Activated T-helper 1 cell treated with Interleukin-2 at 50 U/mL for 16 hours (primary cell): ENCODE measurements at places on chromosomes 2 and 18.

- no peak for DNase-seq
Measured at GRCh38 chr2:204018717-204019116, 82.2 kb downstream of the ICOS start.

- DNase-seq: no peak
Measured at GRCh38 chr2:65666156-65666725, 233.8 kb upstream of the SPRED2 start.

DNA sequence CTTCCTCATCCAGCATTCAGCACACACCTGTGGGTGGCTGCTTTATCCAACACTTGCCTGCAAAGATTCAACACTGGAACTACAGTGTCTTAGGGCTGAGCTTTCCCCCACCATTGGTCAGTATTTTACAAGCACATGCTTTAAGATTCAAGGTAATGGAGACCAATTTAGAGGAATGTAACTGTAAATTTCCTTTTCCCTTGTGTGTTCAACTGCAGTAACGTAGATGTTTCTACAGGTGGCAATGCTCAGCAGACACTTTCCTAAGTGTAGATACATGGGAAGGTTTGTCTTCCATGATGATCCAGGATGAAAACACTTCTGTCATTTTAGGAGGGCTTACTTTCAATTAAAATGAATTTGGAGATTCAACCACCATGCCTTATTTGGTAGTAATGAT lies 143.6 kb upstream of the PXDN start:
- no peak for DNase-seq

GRCh38 chr2:205714789-205715720 lies 32.8 kb downstream of the NRP2 start:
- DNase-seq: no peak

GRCh38 chr2:224802407-224802806 lies 86.2 kb upstream of the CCDC195 start:
- DNase-seq: no peak

DNA sequence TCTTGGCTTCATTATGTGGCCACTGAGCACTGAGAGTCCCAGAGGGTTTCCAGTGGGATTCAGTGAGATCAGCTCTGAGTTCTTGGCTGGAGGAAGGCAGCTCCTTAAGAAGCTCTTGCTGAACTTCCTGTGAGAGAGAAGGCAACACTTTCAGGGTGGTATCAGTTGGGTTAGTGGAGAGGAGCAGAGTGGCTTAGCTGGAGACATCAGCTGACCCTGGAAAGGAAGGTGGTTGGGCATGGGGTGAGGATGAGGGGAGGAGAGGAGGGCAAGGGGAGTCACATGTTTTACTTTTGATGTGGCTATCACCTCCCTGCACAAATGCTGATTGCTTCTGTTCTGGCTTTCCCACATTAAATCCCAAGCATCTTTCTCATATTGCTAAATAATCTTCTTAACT lies 95.1 kb downstream of the ACOXL start:
- DNase-seq: no peak

DNA sequence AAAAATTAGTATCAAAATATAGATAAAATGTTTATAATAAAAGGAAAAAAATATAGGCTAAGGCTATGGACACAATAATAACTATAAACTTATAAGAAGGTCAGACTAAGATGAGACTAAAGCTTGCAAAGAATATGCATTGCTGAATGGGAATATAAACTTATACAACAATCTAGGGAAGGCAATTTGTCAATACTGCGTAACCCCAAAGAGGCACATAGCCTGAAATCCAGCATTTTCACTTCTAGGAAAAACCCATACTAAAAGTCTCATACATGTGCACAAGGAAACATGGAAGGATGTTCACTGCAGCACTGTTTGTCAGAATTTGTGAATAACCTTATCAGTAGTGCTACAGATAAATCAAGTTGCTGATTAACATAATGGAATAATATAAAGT lies 45.5 kb downstream of the FANCL start:
- no peak for DNase-seq

- no peak for DNase-seq
Measured at GRCh38 chr18:80143881-80144280, 34.8 kb downstream of the ADNP2 start.
